ENCODE measurements at places on chromosomes 7 and 10.

- DNase-seq = peak; percentile 31
These were observed 22.4 kb upstream of the IFIT1B start for GRCh38 chr10:89355394-89355931.

GRCh38 chr10:29951441-29951931 is 107.9 kb downstream of the JCAD start:
- peak; percentile 97 for DNase-seq

DNA sequence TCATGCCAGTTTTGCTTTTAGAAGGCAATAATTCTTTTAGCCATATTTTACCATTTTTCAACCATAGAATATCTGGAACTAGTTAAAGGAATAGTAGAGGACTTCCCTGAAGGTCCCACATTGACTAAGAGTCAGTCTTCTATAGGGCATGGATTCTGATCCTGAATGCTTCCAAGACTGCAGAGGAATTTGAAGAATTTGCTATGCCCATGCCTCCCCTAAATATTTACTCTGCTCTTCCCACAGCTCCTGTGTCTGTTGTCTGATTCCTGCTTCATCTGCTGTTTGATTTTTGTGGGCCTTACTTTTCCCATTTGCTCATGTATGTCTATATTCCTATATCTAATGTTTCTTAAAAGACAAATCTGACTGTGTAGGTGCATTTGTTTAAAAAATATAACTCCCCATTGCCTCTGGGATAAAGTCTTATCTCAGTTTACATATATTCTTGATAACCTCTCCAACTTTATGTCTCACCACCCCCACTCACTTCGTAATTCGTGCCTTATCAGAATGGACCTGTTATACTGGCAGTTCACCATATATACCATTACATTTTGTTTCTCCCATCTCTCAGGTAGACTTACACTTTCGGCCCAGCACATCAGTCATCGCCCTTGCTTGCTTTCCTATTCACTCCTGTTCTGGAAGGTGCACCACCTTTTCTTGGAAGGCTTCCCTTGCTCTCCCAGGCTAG is 33.9 kb downstream of the LRRC4 start:
- DNase-seq = no peak

DNA sequence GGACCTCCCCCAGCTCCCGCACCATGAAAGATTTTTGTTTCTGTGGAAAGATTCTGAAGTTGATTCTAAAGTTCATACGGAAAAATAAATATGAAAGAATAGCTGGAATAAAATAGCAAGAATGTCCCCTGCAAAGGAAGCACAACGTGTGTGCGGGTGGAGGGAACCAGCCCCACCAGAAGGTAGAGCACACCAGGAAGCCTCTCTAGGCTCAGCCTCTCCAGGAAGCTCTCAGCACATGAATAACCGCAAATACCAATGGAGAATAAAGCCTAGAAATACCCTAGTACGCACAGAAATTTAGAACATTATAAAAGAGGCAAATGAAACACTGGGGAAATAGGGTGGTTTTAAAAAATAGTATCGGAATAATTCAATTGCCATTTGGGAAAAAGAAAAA is 24.6 kb upstream of the FAM170B start:
- DNase-seq = no peak

GRCh38 chr7:16098585-16099179 is 322.7 kb downstream of the CRPPA start:
- DNase-seq = peak; percentile 38

- DNase-seq = peak; percentile 53
These were observed 56.8 kb upstream of the SVIL start for GRCh38 chr10:29691564-29692072.

DNA sequence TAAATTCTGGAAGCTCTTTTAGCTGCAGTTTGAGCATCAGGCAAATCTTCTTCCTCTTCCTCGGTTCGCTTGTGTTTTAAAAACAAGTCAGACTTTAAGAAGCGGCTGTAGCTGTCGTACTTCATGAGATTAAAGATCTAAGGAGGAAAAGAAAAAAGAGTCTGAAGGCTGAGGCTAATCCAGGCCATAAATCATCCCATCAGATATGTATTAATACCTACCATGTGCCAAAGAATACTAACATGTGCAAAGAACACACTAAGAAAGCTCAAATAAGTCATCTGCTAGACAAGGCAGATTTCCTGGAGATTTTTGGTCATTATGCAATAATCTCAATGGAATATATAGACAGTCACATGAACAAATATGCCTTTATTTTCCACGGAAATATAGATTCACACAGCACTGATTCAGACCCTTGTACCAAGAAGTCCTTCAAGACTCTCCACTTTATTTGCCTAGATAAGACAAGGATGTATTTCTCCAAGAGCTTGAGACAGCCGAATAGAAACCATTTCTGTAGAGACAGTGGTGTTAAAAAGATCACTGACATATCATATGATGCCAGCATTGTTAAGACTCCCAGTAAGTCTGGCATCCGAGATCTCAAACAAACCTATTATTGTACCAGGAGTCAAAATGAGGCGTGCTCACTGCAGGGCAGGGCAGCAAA is 42.3 kb downstream of the RGS10 start:
- no peak for DNase-seq

- peak; percentile 42 for DNase-seq
These were observed 584 bp upstream of the GARS1 start for GRCh38 chr7:30594048-30594539.

- peak; percentile 71 for DNase-seq
These were observed 121.9 kb downstream of the STRA8 start for GRCh38 chr7:135355377-135356048.

GRCh38 chr10:131206111-131206995 is 105.2 kb downstream of the TCERG1L start:
- no peak for DNase-seq

DNA sequence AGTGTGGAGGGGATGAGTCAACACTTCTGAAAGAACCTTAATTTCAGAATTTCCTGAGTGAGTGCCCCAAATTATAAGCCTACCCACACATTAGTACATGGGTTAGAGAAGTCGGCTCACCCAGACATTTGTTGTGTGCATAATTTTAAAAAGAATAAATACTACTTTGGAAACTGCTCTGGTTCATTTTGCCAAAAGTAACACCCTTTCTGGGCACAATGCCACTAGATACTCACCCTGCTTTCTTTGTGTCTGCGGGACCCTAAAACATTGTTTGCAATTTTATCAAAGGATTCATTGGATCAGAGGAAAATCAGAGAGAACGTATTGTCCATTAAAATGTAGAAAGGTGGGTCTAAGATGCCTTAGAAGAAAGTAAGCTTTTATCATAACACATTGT is 245.5 kb upstream of the NRP1 start:
- no peak for DNase-seq

DNA sequence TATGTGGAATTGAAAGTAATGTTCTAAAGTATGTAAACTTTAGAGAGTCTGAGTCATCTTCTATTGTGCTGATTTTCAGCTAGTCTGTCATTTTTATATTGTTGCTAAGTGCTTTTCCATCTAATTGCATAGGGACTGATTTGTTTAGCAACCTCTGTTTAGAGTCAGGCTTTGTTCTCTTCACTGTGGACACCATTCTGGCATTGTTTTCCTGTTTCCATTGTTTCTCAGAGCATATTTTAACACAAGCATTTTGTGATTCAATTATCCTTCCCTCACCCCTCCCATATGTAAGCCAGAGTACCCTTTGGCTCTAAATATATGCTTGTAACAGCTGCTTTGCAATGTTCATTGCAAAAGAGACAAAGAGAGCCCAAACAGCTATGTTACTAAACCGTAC is 748.4 kb upstream of the PHF14 start:
- DNase-seq = no peak

DNA sequence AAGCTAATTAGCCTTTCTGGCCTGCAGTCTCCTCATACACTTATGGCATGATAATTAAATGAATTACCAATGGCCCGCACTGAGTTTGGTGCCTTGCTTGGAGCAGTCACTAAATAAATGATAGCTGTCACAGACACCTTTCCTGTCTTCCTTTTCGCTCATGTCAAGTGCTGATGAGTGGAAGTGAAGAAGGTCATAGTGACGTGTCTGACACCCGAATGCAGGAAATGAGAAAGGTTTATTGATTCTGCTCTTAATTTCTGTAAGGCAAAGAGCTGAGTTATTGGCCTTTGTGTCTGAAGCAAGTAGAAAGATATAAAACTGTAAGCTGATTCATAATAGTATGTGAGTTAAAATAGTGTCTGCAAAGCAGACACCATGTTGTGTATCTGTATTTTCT is 13.2 kb upstream of the ESYT2 start:
- no peak for DNase-seq

Measured in epithelial cell of esophagus (primary cell).